LHCN-M2 (cell line): ENCODE measurements at places on chromosomes 7 and 10. TPM values are rescaled to one million over a fixed set of nuclear protein-coding genes. Genes with fewer than 3 reads are reported as not detected.
A peak's percentile ranks its signal among the peaks of the same experiment; 100 is the strongest.

DNA sequence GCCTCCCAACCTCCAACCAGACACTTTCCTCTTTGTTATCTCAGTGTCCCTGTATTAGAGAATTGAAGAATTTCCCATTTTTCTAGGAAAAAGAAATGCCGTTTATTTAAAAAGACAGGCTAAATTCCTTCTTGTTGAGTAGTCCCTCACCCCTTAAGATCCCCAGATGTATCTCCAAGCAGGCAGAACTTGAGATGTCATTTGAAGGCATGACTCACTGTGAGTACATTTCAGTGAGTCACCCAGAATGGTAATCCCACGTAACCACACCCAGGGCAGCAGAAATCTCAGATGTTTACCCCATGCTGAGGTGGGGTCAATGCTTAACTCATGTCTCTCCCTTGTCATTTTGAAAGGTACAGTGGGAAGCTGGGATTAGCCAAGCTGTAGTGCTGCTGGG is 4.4 kb downstream of the ZNF655 start:
- peak; percentile 100 for DNase-seq

Gene ELN
- total RNA-seq, result 2.1 and 3.3 TPM in 2 replicates

DNA sequence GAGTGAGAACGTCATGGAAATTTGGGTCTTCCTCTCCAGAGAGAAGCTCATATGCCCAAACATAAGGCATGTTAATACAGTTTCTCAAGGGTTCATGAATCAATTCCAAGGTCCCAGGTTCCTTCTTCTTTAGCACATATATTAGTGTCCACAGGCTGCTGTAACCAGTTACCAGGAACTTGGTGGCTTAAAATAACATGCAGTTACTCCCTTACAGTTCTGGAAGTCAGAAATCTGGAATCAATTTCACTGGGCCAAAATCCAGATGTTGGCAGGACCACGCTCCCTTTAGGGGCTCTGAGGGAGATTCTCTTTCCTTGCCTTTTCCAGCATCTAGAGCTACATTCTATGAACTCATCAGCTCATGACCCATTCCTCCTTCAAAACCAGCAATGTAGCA is 64.8 kb downstream of the MRC1 start:
- no peak for DNase-seq

GRCh38 chr7:124497176-124497575 is 268.4 kb downstream of the GPR37 start:
- DNase-seq, result no peak

- peak; percentile 5 for DNase-seq
Observed at GRCh38 chr7:14579971-14580370, 322.6 kb downstream of the DGKB start.
